ENCODE measurements at places on chromosomes 4 and X.

GRCh38 chr4:47862297-47862696, 24.4 kb upstream of the CORIN start:
- no peak for DNase-seq

DNA sequence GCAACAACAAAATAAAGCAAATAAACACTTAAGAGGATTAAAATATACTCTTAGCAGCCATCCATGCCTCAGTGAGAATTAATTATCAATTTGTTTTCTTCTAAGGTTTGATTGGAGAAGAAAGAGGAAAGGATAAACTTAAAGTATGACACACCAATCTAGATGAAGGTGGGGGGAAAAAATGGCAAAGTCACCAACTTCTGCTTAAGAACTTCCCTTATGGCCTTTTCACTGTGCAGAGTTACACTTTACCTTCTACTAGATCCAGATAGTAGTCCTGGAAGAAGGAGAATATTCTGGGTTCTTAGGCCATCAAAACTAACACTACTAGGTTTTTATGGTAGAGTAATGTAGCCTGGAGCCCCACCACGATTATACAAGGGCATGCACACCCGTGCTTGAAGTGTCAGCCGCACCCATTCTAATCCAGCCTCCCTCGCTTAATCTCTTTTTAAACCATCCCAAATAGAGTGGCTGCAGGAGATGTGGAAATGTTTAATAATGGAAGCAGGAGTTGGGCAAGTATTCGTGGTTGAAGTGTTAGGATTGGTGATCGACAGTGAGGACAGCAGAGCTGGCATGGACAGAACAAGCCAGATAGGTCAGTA, 14.1 kb downstream of the ENPEP start:
- DNase-seq = no peak

GRCh38 chr4:168759321-168759720, 250.7 kb downstream of the CBR4 start:
- no peak for DNase-seq

DNA sequence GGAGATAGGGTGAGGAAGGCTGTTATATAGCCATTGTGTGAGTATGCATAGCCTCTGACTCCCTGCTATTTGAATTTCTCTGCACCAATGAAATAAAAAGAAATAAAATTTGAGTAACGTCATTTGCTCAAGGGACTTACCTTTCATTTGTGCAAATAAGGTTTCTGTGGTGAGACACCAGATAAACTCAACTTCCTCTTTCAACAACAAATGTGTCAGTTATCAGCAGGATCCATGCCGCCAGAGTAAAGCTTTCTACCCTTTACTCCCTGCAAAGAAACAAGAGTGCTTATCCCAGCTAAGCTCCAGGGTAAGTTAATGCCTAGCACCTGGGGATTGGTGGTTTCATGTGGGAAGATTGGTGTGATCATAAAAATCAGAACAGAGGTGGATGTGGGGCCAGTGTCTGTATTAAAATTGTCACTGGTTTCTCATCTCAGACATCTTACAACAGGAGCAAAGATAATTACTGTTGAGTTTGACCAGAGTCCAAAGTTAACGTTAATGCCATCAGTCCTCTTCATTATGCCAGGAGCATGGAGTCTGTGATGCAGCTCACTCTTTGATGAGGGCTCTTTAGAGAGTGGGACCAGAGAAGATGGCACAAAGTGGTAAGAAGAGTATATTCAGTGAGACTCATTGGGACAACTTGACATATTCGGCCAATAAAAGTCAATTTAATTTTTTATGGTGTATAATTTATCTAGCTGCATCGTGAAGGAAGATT, at the start of gene P2RY10:
P2RY10 (plus strand) TSS at position 206 of the 727 bp plus-strand sequence. CDS start 15,130 bp downstream, outside the sequence.
- DNase-seq = no peak

- no peak for DNase-seq
Observed at GRCh38 chr4:1305261-1305711, 15.6 kb downstream of the MAEA start.

GRCh38 chr4:58679886-58680285, 1569.7 kb upstream of the IGFBP7 start:
- no peak for DNase-seq

GRCh38 chrX:17380221-17380620, 5.2 kb downstream of the NHS start:
- peak; percentile 26 for DNase-seq

GRCh38 chr4:76740866-76741662, 156.9 kb downstream of the SOWAHB start:
- DNase-seq = no peak

- no peak for DNase-seq
Observed at GRCh38 chrX:143634309-143634662, 1.6 kb downstream of the SLITRK4 start.

DNA sequence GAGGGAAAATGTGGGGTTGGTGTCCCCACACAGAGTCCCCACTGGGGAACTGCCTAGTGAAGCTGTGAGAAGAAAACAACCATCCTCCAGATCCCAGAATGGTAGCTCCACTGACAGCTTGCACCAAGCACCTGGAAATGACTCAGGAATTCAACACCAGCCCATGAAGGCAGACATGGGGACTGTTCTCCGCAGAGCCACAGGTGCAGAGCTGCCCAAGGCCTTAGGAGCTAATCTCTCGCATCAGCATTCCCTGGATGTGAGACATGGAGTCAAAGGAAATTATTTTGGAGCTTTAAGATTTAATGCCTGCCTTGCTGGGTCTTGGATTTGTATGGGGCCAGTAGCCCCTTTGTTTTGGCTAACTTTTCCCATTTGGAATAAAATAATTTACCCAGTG, 367.9 kb downstream of the FAM133A start:
- DNase-seq = no peak

GRCh38 chr4:174215057-174215456, 68.4 kb downstream of the FBXO8 start:
- no peak for DNase-seq
